ENCODE measurements at places on chromosomes 3 and 15. TPM values are rescaled to one million over a fixed set of nuclear protein-coding genes. Genes with fewer than 3 reads are reported as not detected.

GOLGA8O gene
- not detected for polyA plus RNA-seq

EPHB1 gene
- 3.4 TPM for polyA plus RNA-seq

MANF gene
- polyA plus RNA-seq = 60.3 TPM

FAM3D gene
- polyA plus RNA-seq = not detected

PCBP4 gene
- polyA plus RNA-seq = 151 TPM

CACNA1D gene
- 2.8 TPM for polyA plus RNA-seq

Measured in brain (organoid and tissue), 16 donors.